Stimulated activated CD8-positive, alpha-beta memory T cell treated with anti-CD3 and anti-CD28 coated beads, Interleukin-2, amount 100 ng/mL, for 48 hours (primary cell): ENCODE measurements at places on chromosomes 12 and 14.

DNA sequence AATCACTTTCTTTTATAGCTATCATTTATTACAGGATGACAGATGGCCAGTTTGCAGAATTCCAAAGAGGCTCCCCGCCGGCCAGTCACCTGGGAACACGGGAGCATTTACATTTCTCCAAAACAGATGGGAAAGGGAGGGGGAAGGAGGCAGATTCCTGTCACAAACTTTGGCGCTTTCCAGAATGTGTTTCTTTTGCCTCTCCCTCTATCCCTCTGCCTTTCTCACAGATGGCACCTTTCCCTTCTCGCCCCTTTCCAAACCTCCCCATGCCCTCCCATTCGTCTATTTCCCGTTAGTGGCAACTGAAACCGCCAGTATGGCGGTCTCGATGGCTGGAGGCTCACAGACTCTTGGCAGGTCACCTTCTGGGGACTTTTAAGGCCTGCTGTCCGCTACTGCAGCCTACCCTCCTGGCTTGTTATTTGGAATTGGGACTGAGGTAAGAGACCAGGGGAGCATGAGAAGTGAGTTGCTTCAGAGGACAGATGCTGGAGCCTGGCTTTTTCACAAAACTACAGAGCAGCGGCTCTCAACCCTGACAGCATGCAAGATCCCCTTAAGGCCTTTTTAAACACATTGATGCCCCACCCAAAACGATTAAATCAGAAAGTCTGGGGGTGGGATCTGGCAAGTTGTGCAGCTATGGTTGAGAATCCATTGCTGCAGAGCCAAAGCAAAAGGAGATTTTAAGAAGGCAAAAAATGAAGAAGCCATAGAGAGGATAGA, 161.5 kb upstream of the VASH1 start:
- no peak for DNase-seq

DNA sequence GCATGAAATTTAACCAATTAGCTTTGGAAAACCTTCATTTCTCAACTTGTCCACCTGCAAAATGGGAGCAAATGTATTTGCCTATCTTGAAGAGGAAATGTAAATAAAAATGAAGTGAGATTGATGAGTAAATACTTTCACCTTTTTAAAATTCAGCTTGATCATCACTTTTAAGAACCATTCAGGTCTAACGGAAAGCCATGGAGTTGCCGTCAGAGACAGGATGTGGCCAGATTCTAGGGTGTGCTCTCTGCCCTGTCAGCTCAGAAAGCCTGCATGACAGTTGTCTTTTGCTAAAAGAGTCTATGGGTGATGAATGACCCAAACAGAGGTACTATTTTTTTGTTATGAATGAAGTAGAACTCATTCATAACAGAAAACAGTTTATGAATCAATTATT, 104.3 kb upstream of the SLC35F4 start:
- no peak for DNase-seq

DNA sequence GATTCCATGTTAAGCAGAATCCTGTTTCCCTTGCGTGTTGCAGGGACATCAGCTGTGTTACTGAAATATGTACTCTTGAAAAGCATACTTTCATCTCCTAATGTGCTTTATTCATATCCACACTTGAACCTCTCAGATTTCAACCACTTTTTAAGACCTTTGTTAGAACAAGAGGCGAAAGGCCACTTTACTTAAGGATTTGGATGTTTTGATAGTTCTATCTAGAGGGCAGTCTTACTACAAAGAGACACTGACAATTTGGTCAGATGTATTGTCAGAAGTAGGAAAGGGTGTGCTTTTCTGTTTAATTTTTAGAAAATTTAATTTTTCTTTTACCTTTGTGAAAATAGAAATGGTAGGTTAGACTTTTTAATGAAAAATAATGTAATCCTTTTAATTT, 267.9 kb downstream of the TMTC2 start:
- no peak for DNase-seq

GRCh38 chr12:77362509-77363210, 297.3 kb upstream of the E2F7 start:
- DNase-seq = no peak

- DNase-seq = no peak
Measured at GRCh38 chr14:100471441-100472093, 115.7 kb downstream of the BEGAIN start.

DNA sequence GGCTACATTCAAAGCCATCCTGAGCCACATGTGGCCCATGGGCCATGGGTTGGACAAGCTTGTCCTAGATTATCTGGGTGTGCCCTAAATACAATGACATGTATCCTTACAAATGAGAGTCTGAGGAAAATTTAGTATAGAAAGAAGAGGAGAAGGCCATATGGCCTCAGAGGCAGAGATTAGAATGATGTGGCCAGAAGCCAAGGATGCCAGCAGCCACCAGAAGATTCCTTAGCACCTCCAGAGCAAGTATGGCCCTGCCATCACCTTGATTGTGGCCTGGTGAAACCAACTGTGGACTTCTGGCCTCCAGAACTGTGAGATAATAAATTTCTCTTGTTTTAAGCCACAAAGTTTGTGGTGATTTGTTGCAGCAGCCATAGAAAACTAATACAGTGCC, 436.9 kb downstream of the RGS6 start:
- no peak for DNase-seq

GRCh38 chr12:4700621-4701026, 19.6 kb upstream of the GALNT8 start:
- no peak for DNase-seq

DNA sequence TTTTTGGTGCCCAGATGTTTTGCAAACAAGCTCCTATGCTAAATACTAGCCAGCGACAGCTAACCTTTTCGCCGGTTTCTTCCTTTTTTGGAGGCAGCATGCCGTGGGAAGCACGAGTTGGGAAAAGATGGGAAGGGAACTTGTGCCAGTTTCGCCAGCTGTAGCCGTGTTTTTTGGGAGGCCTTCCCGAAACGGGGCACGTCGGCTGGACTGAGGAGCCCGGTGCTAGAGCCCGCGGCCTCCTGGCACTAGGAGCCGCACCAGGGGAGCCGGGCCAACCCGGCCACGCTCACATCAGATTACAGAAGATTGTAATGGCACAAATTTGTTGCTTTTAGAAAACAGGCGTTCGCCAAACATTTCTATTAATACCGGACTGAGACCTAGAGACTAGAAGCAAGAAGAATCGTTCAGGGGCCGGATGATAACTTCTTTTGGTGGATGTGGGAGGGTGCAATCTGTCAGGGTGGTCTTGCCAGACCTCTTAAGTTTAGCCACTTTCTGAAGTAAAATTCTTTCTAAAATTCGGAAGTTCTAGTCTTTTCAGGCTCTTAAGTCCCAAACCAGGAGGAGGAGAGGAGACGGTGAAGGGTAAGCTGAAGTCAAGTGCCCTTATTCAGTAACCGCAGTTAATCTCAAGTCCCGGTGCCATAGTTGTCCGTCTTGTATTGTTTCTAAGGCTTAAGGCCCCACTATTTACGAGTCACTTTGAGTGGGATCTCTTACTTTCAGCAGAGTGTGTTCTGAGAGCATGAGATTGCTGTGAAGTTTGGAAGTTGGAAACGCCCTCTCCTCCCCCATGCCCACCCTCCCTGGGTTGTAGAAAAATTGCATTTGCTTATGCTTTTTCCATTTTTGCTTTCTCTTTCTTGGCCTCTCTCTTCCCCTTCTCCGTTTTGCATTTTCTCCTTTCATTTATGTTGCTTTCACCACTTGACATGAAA, 1.3 kb downstream of the RASSF3 start:
- DNase-seq = no peak

GRCh38 chr12:127401005-127401404, 866.0 kb upstream of the TMEM132C start:
- no peak for DNase-seq

DNA sequence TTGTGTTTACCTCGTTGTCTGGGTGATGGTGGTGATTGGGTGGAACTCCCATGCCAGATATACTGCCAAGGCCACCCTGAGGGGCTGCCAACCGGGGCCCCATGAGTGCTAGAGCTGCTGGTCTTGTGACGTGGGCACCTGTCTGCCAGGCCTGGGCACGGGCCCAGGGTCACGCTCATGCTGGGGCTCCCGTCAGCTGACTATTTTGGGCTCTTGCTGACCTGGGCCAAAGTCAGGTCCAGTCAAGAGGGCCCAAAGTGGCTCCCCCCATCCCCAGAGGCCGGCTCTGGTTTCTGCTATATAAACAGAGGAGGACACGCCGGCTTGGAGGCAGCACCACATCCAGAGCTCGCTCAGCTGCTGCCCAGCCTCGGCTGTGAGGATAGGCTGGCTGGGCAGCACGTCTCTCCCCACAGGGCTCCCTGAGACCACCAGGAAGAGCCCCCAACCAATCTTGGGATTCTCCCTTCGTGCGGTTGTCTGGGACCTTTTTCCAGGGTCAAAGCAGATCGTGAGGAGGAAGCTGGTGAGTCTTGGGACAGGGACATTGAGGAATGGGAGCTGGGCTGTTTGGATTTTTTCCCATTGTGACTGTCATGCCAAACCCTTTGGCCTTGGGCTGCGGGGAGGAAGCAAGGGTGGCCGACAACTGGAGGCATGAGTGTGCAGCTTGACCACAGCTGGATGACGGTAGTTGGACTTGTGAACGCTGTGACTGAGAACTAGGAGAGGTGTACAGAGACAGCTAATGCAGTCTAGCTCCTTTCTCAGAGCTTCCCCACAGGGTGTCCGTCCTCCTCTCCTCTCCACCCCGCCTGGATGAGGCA, 7.6 kb upstream of the NR4A1 start:
- no peak for DNase-seq

- DNase-seq = no peak
Measured at GRCh38 chr12:45973526-45973925, 16.8 kb downstream of the SCAF11 start.

GRCh38 chr14:105476097-105476830, 1.6 kb downstream of the CRIP2 start:
- no peak for DNase-seq

DNA sequence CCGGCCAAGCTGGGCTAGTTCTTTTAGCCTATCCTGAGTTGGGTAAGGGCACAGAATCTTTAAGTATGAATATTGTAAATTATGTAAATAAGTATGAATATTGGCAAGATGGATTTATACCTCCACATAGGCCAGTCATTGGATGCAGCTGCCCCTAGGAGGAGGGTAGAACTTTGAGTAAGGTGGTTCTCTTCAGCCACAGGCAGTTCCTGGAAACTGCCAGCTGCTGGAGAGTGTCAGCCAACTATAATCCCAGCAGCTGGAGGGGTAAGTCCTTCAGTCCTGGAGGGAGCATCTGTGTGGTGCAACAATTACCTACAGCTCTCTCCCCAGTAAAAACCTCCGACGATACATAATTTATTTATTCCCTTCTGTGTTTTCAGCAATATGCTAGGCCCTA, 65.8 kb upstream of the TMPO start:
- no peak for DNase-seq

- DNase-seq = no peak
Measured at GRCh38 chr12:108729612-108730364, 1.5 kb downstream of the CORO1C start.

GRCh38 chr14:29805415-29806123, 122.1 kb downstream of the PRKD1 start:
- DNase-seq = no peak

GRCh38 chr12:47328831-47329545, 249.2 kb upstream of the AMIGO2 start:
- no peak for DNase-seq

DNA sequence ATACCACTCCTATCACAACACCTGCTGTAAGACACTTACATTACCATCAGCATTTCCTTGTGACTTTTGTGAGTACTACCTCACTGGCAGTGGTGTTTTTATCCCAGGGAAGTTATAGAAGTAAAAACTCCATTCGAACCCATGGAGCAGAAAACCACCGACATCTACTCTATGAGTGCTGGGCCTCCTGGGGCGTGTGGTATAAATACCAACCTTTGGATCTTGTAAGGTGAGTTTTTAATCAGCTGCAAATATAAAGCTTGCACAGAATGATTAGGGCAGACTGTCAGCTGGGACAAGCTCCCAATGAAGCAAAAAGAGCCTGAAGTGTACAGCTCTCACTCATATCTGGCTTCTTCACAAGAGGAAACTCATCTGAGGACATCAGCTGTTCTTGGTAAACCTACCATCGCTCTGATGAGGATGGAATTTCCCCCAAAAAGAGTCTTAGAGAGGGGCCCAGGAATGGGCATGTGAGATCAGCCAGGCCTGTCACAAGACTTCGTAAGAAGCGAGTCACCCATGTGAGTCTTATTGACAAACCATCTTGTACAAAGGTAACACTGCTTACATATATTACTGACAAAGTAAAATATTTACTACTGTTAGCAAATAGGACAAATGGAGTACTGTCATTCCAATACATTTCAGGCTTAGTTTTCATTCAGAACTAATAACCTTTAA, 170.0 kb downstream of the SLC5A8 start:
- no peak for DNase-seq

DNA sequence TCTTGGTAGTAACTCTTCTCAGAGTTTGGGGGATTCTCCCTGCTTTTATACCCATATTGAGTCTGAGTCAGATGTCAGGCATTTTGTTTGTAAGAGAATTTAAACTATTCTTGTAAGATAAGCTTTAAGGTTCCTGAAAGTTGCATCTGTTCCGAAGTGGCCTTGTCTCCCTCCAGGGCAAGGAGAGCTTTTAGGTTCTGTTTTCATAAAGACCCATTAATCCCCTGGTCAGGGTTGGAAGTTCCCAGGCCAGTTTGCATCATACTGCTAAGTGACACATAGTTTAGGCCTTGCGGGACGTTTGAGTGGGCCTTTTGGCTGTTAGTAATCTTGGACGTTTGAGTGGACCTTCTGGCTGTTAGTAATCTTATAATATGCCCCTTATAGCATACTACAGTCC, 396.7 kb downstream of the NPAS3 start:
- no peak for DNase-seq

DNA sequence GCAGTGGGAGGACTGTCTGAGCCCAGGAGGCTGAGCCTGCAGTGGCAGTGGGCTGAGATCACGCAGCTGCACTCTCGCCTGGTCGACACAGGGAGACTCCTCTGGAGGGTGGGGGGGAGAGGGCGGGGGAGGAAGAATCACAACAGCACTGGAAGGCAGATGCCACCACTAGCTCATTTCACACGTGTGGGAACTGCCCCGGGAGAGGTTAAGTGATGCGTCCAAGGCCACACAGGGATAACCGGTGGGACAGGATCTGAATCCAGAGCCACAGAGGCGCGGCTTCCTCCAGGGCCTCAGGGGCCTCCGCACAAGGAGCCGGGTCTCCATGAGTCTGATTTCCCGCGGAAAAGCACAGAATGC, 20.8 kb downstream of the STX2 start:
- no peak for DNase-seq

GRCh38 chr12:96120359-96121100, 73.6 kb upstream of the ELK3 start:
- no peak for DNase-seq

DNA sequence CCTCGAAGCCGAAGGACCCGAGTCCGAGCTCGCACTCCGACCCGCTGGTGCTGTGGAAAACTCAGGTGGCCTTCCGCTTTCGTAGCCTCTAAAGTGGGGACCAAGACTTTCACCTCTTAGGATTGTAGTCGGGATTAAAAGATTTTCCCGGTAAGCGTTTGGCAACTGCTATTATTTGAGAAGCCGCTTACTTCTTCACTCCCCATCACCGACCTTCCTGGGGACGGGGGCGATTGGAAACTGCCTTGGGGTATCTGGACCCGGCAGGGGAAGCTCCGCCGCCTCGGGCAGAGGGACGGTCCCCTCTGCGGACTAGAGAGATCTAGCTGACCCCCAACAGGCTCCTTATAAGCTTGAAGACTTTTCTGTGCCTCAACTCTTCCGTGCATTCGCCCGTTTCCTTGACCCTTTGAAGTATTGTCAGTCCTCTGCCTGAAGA, 659 bp downstream of the TRAFD1 start:
- no peak for DNase-seq

GRCh38 chr14:92590176-92590575, 76.6 kb downstream of the RIN3 start:
- DNase-seq = no peak

- no peak for DNase-seq
Measured at GRCh38 chr12:13152281-13152680, 44.2 kb upstream of the EMP1 start.

- DNase-seq = no peak
Measured at GRCh38 chr12:19260135-19260534, 130.6 kb downstream of the PLEKHA5 start.
